Right forelimb (tissue), 1 donor: ENCODE measurements at places on chromosomes 7 and 10.

GRCh38 chr7:135342887-135343286 is 109.2 kb downstream of the STRA8 start:
- no peak for DNase-seq

GRCh38 chr10:34018784-34019183 is 684.3 kb upstream of the NRP1 start:
- DNase-seq = no peak

DNA sequence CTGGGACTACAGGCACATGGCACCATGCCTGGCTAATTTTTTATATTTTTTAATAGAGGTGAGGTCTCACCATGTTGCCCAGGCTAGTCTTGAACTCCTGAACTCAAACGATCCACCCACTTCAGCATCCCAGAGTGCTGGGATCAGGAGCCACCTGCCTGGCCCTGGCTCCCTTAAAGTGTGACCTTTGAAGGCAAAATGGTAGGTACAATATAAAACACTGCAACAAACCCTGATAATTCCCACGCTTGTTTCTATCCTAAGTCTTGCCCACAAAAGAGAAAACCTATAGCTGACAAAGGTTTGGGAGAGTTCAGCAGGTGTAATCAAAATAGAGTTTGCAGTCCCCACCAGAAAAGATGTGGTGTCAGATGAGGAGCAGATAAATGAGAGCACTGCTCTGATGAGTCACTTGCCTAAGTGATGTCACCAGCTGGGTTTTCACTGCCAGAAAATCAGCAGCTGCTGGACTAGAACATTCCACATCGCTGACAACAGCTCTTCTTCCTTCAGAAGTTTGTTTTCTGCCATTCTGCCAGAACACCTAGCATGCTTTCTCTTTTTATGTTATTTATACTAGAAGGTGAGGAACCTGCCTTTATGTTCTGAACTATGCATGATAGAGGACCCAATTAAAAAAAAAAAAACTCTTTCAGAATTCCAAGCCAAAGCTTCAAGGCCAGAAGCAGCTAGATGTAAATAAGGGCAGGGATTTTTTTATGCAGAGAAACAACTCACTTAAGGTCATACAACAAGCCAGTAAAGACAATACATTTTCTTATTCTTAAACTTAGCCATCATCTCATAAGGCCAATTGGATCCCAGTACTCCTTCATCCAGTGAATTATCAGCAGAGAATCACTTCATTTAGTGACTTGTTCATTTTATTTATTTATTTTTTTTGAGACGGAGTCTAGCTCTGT is 18.0 kb downstream of the PURB start:
- DNase-seq = no peak

DNA sequence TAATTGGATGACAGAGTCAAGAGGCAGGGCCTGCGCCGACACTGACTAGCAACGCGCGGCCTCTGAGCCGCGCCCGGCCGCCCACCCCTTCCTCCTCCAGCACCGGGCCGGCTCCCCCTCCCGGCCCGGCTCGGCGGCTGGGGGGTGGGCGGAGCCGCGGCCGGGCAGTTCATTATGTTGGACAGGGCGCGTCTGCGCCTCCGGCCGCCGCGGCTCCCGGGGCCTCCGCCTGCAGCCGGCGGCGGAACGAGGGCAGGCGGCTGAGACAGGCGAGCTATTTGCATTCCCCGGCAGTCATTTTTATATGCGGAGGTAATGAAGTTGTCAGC is 106.7 kb downstream of the SNX10 start:
- DNase-seq = peak; percentile 86

- DNase-seq = peak; percentile 47
Observed at GRCh38 chr10:24873281-24873683, 79.1 kb downstream of the PRTFDC1 start.

DNA sequence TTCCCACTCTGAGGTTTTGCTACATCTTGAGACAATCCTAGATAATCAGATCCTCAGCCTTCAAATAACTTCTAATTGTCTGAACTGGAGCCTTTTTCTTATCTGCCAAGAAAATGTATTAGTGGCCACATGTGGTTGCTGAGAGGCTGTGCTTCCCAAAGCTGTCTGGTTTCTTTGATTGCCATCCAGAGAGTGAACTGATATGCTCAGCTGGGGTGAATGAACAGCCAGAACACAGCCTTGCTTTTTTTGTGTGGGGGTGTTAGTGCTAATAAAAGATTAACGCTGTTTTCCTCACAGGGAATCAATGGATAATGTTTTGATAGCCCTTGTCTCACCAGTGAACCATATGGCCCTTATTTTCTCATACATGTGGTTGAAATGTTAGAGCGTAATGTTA is 66.9 kb downstream of the BBS9 start:
- no peak for DNase-seq

GRCh38 chr7:139651914-139652313 is 125.9 kb downstream of the HIPK2 start:
- no peak for DNase-seq

GRCh38 chr7:30478349-30479201 is at the start of gene NOD1:
TSS of gene NOD1 (minus strand) at chr7:30478784. CDS start at chr7:30456921, 21,863 bp downstream.
- peak; percentile 90 for DNase-seq

DNA sequence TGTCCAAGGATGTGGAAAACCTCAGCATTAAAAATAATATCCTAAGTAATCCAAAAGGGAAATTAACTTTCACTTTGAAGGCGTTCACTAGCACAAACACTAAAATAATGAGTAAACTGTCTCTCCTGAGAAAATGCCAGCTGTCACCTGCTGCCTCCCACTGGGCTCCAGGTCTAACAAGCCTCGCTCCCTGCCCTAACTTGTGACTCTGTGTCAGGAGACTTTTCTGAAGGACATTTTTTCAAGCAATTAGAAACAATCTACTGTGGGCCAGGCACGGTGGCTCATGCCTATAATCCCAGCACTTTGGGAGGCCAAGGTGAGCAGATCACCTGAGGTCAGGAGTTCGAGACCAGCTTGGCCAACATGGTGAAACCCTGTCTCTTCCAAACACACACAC is 72.8 kb upstream of the GLCCI1 start:
- no peak for DNase-seq

GRCh38 chr10:93491602-93492121 is 4.8 kb upstream of the CEP55 start:
- no peak for DNase-seq

- DNase-seq = peak; percentile 72
Observed at GRCh38 chr7:140672382-140673062, at the start of gene ADCK2. TSS of gene ADCK2 (plus strand) at chr7:140672945. CDS start at chr7:140673331, 386 bp downstream.

GRCh38 chr7:23918856-23919255 is 208.8 kb downstream of the STK31 start:
- DNase-seq = peak; percentile 56

DNA sequence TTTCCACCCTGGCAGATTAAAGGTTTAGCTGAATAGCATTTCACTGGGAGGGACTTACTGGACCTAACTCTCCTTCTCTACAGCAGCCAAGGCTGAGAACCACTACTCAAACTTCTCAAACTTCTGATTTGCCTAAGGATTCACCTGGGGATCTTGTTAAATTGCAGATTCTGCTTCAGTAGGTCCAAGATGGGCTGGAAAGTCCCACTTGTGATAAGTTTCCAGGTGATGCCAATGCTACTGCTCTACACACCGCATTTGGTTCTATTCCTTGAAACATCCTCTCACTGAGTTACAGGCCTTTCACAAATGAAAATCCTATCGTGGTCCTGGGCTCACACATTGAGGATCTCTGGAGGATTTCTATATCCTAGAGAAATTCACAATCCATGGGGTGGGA is 147.9 kb downstream of the CHCHD3 start:
- no peak for DNase-seq

DNA sequence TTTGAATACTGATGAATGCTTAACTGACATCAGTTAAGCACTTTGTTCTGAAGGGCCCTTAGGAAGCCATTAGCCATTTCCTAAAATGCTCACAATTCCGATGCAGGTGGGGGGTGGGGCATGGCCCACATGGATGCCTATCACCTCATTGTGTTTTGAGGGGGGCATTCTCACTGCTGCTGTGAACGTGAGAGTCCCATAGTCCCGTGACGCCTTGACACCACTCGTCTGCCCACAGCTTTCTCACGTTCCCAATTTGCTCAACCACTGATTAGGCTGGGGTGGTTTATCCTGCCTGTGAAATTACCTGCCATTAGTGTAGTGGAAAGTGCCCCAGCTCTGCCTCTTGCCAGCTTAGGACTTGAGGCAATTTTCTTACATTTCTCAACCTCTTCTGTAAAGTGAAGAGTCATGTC is 31.9 kb downstream of the DUSP5 start:
- no peak for DNase-seq

DNA sequence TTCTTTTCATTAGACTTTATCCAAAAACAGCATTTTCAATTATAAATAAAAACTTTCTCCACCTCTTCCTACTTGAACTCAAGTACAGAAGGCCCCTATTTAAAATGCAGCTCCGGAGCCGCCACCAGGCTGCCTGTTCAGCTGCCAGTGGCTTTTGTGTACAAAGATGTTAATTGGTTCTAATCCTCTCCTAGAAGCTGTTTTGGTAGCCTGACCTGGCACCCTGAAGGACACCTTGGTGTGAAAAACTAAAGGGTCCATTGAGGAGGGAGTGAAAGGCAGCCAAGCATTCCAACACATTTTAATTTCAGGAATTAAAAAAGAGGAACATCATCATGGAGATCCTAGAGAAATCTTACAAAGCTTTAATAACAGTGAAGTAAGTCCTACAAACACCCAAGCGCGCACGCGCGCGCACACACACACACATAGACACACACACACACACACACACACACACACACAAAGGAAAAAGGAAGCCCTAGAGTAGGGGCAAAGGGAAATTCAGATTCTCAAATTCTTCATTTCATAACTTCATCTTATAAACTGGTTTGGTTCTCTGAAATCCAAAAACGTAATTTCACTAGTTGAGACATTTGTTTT is 41.4 kb downstream of the VAX1 start:
- DNase-seq = no peak

- no peak for DNase-seq
Observed at GRCh38 chr7:92987095-92987494, 130.7 kb downstream of the SAMD9 start.

GRCh38 chr7:42456267-42456666 is 219.3 kb upstream of the GLI3 start:
- no peak for DNase-seq

- DNase-seq = no peak
Observed at GRCh38 chr7:112994656-112995055, 92.0 kb downstream of the GPR85 start.

- no peak for DNase-seq
Observed at GRCh38 chr10:101967713-101968112, 88.3 kb downstream of the ARMH3 start.

- no peak for DNase-seq
Observed at GRCh38 chr7:121901026-121901425, 28.1 kb downstream of the PTPRZ1 start.

- peak; percentile 51 for DNase-seq
Observed at GRCh38 chr7:132386201-132386681, 190.0 kb downstream of the PLXNA4 start.

- DNase-seq = no peak
Observed at GRCh38 chr7:127638197-127638596, 13.8 kb upstream of the SND1 start.

DNA sequence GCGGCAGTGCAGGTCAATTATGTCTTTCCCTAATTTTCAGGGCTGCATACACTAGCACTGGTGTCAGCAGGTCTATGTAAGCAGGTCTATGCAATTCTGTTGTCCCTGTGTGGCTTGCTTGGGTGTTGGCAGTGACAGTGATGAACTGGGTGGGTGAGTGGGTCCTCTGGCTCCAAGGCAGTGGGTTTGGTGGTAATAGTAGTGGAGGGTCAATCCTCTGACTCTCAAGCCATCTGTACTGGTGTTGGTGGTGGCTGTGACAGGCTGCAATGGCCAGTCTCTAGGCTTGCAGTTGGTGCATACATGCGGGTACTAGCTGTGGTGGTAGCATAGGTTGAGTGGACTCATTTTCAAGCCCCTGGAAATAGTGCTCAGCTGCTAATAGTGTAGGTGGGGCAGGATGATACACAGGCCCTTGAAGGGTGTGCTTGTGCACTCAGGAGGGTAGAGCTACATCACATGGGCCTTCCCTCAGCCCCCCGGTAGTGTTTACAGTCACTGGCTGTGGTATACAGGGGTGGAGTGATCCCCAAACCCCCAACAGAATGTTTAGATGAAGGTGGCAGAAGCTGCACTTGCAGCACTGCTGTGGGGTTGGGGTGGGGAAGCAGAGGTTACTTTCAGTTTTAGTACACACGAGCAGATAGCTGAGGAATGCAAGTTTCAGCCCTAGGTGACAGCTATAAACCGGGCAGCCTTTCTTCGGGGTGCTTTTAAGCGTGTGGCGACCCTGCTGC is 331.3 kb downstream of the PCDH15 start:
- DNase-seq = no peak

DNA sequence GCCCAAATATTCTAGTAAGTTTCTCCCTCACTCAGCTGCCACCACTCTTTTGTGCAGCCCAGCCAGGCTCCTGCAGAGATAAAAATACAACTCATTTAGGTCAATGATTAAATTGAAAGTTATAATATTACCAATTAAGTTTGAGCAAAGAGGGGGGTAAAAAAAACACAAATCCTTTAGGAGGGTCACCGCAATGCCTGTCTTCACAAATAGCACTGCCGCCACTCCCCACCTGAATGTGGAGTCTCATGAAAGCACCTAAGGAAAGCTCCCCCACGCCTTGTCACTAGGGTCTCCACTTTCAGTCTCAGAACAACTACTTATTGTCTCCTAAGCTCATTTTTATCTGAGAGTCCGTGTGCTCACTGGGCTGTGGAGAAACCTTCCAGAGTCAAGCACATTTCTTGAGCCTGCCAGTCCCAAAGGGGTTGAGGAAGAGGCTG is 148.7 kb downstream of the FGFR2 start:
- DNase-seq = no peak

DNA sequence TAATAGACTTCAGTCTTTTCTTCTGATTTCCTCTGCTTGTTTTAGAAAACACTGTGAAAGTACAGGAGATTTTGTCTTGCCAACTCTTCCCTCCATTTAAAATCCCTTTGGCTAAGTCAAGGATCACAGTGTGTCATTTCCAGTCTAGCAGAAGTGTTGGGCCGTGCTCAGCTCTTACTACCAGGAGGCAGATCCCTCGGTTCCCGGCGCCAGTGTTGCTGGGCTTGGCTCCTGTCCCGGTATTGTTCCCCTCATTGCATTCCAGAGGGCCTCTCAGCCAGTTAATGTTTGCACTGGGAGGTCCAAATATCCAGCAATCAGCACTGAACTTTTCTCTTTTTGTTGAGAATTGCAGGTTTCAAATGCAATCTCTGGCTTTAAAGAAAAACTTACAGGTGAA is 612.1 kb upstream of the MGMT start:
- peak; percentile 93 for DNase-seq

GRCh38 chr7:64515781-64516180 is 47.1 kb downstream of the ZNF680 start:
- DNase-seq = no peak
